ENCODE measurements at places on chromosomes 2 and 18.

- no peak for DNase-seq
These were observed 68.1 kb upstream of the TMEM247 start for GRCh38 chr2:46411245-46411641.

- DNase-seq = no peak
These were observed 71.5 kb upstream of the DSG1 start for GRCh38 chr18:31246460-31246859.

DNA sequence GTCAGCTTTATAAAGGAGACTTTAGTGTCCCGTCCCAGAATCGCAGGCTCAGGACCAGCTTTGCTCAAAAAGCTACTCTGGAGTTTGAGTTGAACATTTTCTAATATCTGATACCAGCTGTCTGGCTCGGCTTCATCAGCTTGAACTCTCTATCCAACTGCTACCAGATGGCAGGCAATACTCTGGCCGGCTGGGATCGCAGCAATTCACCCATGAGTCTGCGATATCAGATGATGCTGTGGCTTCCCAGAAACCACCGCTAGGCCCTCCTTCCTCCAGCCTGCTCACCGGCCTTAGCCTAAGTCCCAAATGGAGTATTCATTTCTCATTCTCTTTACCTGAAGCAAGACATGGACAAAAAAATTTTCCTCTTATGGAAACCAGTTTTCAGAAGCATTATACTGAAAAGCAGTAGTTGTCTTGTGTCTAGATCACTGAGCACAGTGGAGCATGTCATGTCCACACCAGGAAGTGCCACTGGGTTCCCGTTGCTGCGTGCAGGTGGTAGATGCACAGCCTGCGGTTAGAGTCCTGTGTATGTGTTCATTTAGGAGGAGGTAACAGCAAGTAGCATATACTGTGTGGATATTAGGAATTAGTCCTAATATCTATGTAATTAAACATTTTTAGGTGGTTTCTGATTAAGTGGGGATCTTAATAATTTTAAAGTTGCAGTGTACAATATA lies 162.0 kb upstream of the SOX11 start:
- DNase-seq = no peak

- DNase-seq = no peak
These were observed 580.1 kb downstream of the EPHA4 start for GRCh38 chr2:220991972-220992371.

DNA sequence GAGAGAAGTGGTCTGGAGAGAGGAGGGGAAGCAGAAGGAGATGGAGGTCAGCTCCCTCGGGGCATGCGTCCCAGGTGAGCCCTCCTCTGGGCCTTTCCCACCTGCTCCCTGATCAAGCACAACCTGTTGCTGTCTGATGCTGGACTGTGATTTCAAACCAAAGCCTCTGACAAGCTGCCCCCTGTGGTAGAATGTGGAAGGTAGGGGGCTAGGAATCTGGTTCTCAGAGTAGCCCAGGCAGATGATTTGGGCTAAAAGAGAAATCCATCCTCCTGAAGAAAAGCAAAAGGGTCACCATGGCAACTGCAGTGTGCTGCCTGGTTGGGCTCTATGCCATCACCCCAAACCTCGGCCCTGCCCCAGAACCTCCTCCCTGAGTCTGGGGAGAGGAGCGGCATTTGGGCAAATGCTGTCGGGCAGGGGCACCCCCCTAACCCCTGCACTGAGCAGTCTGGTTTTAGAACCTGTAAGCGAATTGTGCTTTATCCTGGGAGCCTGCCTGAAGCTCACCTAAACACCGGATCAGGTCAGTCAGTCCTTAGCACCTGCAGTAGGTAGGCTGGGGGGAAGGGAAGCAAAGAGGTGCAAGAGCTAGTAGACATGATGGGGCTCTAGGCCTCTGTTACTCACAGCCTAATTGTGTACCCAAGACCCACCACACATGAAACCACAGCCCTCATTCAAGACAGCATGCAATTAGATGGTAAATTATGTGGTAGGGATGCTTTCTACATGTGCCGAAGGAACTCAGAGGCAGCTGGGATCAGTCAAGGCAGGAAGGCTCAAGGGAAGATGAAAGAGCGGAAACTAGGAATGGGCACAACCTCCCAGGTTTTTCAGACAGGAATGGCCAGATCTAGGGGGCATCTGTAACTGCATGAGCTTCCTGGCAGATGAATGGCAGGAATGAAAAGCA lies 83.5 kb downstream of the DNMT3A start:
- no peak for DNase-seq

GRCh38 chr2:168311261-168311910 lies 64.0 kb upstream of the STK39 start:
- DNase-seq = no peak

DNA sequence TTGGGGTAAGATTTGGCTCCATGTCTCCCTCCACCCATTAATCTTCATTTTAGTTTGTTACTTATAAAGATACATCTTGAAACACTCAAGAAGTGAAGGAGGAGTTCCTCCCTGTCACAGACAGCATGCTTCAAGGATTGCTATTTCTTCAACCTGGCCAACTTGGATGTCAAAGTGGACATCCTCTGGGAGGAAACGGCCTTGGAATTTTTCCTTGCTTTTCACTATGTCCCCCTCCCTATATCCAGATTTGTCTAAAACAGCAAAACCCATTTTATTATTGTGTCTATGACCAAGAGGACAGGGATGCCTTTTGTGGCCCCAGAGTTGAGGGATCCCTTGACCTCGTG lies 242.9 kb downstream of the LPIN1 start:
- no peak for DNase-seq

DNA sequence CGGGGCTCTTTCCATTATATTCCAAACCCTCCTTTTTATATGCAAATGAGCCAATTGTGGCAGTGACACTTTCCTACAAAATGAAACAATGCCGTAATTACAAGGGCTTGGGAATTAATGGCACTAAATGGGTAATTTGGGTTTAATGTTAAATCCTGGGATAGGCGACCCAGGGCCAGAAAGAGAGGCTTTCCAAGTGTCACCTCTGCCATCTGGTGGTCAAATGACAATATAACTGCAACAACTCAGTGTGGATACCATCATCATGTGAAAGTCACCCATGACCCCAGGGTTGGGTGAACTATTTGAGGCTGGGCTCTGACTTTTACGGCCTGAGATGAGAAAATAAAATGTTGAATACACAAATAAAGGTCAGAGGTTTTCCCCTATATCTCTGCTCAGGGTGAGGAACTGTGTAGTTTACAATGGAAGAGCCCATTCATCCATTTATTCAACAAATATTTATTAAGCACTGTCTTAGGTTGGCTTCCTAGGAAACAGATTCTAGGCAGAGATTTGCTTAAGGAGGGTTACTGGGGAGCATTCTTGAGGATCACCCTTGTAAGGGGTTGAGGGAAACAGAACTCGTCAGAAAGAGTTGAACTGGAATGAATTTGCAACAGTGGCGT lies 13.6 kb upstream of the THADA start:
- DNase-seq = peak; percentile 20

DNA sequence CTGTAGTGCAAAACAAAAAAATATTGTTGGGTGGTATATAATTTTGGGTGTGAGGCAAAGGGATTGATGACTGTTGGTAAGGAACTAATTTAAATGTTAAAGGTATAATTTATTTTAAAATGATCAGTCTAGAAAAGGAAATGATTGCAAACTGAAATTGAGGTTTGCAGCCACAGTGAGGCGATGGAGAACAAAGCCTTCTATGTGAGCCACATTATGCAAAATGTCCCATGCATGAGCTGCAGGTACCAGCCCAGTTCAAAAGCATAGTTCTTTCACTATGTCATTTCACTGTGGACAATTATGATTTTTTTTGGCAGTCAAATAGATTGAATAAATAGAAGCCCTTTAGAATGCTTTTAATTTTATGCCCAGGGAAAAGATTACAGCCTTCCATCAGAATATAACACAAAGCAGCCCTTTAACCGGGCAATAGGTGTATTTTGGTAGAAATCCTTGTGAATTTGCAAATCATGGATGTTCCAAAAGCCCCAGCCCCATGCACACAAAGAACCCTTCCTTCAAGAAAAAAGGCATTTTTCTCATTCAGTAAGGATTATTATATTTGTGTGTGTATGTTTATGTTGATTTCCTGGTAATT lies 1.7 kb downstream of the MAP2 start:
- DNase-seq = no peak

DNA sequence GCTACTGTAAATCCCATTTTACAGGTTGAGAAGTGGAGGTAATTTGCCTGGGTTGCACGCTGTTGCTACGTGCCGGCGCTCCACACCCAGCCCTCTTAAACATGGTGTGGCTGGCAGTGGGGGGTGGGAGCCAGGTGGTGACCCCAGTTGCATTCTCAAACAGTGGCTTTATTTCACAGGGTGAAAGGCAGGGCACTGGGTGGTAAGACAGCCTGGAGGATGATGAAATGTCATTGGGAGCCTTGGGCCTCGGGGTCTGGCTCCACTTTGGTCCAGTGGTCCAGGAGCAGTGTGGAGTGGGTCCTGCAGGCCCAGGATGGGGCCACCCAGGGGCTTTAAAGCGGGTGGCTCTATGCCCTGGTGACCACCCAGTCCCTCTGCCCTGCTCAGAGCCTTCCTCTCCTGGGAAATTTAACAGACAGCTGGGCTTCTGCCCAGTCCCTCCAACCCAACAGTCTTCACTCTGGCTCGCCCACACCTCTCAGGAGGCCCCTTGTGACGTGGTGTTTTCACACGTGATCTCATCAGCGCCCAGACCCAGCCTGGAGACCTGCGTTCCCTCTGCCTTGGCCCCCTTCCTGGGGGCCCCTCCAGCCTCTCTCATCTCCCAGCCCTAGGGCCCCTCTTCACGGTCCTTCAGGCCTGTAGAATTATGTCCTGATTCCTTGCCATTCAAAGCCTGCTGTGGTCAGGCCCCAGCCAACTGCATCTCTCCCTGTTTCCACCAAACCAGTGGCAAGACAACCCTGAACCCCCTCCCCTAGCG lies 92.5 kb downstream of the INHBB start:
- no peak for DNase-seq

Measured in 8988T (cell line).